Fibroblast of skin of back (primary cell): ENCODE measurements at places on chromosomes 1 and 21.

DNA sequence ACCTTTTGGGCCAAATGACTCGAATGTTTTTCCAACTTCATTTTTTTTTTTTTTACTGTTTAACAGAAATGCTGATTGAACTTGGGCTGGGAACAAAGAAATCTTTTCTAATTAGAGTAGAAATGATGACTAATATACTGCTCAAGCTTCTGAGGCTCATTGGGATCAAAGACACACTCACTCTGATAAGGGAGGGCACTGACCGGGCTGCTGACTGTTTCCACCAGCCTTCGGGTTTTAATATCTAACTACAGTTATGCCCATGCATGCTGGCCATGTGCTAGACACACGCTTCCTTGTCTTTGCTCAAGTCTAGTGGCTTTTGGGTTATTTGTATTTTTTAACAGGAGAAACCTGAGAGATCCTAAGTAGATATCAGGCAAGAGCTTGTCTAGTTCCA is 16.8 kb downstream of the ZBTB18 start:
- no peak for DNase-seq

- no peak for DNase-seq
Measured at GRCh38 chr1:160548183-160548582, 25.1 kb upstream of the SLAMF6 start.

GRCh38 chr1:39635205-39635870 is 4.1 kb downstream of the HEYL start:
- peak; percentile 21 for DNase-seq

- DNase-seq, result no peak
Measured at GRCh38 chr1:227919906-227920305, 27.8 kb downstream of the WNT9A start.

DNA sequence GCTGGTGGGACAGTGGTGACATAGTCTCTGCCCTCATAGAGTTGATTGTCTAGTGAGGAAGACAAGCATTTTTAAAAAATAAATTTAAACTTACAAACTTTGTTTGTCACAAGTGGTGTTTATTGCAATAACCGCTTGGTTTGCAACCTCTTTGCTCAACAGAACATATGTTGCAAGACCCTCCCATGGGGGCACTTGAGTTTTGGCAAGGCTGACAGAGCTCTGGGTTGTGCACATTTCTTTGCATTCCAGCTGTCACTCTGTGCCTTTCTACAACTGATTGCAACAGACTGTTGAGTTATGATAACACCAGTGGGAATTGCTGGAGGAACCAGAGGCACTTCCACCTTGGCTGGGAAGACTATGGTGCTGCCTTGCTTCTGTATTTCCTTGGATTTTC is 58.4 kb downstream of the LAMC2 start:
- peak; percentile 66 for DNase-seq

DNA sequence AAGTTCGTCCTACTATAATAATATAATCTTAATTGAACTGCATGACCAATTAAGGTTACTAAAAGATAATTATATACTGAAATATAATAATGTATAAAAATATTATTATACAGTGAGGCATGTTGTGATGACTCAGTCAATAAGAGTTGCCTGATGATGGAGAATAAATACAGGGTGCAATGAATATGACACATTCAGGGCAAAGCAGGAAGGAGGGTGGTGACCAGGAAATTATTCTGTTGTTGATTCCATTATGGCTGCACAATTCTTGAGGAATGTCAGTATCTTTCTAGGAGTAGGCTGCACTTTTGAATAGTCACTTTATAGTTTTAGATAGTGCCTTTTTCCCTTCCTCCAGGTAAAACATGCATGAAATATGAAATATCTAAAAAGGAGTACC is 46.4 kb upstream of the RGS21 start:
- DNase-seq, result peak; percentile 74

- DNase-seq, result peak; percentile 38
Measured at GRCh38 chr1:110292031-110292741, 47.0 kb upstream of the RBM15 start.

DNA sequence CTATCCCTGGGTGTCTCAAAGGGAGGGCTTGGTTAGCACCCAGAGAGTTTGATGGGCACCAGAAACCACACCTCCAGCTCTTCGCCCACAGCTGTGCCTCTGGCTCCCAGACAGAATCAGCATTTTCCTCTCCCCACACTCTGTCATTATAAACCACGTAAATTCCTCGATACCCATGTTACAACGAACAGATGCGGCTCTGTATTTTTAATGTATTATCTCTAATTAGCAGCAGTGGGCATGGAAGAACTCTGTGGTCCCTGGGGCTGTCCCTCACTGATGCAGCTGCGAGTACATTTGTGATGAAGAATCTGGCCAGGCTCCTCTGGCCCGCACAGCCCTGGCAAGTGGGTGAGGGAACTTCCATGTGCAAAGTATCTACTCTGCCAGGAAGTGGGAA is 10.8 kb downstream of the HMGB4 start:
- no peak for DNase-seq

DNA sequence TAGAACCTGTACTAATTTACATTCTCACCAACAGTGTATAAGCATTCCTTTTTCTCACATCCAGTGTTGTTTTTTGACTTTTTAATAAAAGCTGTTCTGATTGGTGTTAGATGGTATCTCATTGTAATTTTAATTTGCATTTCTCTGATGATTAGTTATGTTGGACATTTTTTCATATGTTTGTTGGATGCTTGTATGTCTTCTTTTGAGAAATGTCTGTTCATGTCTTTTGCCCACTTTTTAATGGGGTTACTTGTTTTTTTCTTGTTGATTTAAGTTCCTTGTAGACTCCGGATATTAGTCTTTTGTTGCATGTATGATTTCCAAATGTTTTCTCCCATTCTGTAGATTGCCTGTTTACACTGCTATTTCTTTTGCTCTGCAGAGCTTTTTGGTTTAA is 8.0 kb downstream of the COG2 start:
- DNase-seq, result no peak

DNA sequence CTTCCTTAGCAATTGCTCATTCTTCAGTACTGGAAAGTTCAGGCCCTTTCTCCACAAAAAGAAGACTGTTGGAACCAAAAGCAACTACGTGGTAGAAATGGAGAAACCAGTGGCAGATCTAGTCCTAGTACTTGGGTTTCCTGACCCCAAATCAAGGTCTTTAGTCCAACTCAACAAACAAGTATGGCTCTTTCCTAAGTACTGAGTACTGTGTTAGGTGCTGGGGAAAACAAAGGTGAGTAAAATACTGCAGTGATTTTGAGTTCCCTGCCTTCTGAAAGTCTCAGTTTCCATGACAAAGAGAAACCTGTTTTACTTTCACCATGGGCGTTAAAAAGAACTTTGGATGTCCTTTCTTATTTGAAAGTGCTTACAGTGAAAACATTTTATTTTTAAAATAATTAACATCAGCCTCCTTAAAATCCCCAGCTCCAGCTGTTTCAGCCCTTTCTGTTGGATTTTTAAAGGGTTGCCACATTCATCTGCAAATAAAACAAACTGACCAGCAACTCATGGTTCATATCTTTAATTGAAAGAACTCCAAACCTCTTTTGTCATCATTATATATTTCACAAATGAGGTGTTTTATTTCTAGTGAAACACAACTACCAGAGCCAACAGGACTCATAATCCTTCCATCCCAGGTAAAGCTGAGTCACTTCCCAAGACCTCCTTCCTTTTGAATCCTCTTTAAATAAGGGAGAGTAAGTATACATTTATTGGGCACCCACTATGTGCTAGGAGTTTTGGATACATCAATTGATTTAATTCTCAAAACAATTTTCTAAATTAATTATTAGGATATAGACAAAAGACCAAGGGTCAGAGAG is 35.4 kb downstream of the PLPP3 start:
- DNase-seq, result no peak

GRCh38 chr1:59143133-59143487 is 153.8 kb upstream of the FGGY start:
- DNase-seq, result peak; percentile 98

DNA sequence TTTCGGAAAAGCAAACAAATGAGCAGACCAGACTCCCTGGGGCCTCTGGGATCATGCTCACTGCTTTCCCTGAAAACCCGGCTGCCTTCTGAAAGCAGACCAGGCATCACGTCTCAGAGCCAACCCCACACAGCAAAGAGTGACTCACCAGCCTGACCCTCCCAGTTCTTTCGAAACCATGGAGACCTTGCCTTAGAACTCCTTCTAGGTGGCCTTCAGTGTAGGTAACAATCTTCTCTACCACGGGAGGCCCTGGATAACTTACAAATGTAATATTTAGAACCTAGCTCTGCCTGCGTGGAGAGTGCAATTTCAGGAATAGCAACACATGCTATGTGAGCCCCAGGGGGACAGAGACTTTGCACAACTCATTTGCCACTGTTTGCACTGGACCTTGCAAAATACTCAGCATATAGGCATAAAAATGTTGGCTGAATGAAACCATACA is 105.2 kb downstream of the SUSD4 start:
- DNase-seq, result peak; percentile 49

DNA sequence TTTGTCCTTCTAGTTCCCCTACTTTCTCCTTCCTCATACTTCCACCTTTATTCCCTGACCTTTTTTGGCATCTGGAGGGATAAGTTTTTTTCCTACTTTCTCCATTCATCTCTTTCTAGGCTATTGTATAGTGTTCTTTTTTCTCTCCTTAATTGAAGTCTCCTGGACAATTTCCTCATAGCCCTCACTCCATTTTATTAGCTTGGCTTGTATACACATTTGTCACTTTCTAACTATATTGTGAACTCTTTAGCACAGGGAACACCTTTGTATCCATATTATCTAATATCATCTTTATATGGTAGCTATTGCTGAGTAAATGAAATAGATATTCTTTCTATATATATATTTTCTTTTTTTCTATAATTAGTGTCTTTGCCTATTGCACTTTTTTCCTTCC is 47.6 kb downstream of the TMED5 start:
- DNase-seq, result no peak

GRCh38 chr1:234529950-234530237 is 50.9 kb upstream of the TARBP1 start:
- peak; percentile 31 for DNase-seq

DNA sequence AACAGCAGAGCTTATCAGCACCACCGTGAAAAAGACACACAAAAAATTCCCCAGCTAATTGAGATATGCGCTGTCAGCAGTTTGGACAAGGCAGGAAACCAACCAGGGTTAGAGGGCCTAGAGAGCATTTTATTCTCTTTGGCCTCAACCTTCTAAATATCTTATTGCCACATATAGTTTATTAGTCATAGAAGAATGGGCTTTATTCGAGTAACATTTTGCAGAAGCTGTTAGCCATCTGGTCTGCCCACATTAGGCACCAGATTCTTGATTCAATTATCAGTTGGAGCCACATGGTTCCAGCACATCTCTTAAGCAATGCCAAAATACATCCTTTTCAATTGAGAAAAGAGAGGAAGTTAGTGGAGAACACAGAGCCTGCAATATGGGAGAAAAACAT is 109.9 kb upstream of the CXADR start:
- no peak for DNase-seq

DNA sequence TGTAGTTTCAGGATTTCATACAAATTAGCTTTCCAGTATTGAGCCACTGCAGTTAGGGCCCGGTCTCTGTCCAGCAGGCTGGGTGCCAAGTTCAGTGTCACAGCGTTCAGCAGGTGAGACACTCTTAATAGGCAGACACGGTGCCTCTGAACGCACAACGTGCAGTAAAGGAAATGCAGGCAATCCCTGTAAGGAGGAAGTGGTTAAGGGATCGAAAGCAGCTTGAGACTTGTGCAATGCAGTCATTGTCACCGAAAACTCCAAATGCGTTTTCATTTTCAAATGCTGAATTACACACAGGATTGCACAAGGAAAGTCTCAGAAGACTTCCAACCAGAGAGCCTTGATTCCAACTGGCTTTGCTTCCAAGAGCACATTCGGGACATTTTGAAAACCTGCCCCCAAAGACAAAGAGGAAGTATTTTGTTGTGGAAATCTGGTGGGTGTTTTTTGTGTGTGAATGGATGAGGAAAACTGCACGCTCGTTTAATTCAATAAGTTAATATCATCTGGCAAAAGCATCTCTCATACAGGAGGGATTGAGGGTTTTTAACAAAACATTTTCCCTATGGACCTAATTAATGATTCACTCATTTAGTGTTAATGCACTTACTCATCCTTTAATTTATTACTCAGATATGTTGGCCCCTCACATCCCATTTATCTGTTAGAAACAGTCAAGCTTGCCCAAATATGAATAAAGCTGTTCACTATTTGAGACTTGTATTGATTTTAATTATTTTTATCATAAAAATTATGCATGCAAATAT is 61.6 kb downstream of the PTGS2 start:
- peak; percentile 42 for DNase-seq

DNA sequence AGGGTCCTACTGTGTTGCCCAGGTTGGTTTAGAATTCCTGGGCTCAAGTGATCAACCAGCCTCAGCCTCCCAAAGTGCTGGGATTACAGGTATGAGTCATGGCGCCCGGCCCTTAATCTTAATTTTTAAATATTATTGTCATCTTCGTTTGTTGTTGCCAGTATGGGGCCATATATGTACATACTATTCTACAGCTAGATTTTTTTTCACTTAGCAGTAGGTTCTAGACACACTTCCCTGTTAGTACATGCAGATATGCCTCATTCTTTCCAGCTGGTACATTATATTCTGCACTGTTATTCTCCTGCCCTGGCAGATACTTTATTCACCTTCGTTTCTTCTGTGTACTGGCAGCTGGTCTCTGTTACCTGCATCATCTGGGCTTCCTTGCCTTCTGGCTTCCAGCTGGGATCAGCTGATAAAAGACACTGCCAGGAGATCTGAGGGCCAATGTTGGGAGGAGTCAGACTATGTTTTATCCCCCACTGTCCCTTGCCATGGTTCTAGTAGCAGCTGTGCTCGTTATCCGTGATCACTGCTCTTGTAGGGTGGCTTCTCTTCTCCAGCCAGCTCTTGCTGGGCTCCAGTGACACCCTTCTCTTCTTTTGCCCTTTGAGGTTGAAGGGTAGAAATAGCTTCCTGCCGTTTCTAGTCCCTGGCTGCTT is 24.7 kb downstream of the ST3GAL3 start:
- DNase-seq, result no peak

DNA sequence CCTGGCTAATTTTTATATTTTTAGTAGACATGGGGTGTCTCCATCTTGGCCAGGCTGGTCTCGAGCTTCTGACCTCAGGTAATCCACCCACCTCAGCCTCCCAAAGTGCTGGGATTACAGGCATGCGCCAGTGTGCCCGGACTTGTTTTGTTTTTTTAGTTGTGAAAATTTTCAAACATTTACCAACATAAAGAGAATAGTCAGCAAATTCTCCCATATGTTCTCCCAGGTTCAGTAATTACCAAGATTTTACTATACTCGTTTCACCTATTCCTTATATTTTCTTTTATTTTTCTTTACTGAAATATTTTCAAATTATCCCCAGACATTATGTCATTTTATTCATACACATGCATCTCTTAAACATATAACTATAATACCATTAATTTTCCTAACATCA is 218.1 kb upstream of the L1TD1 start:
- DNase-seq, result no peak

DNA sequence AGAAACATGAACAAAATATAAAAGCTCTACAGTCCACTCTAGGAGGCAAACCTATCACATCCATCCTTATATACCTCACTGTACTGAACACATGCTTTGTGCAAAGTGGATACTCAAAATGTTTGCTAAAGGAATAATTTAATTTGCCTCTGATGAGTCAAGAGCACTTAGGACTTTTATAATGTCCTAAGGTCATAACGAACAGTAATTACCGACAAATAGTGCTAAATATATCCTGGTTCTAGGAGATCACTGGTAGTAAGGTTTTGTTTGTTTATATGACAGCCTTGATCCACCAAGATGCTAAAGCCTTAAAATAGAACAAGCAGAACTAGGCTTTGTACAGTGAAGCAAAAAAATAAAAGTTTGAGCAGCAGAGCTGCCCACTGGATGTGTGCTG is 70.6 kb downstream of the GADD45A start:
- DNase-seq, result no peak
